Lung microvascular endothelial cell (primary cell): ENCODE measurements at places on chromosomes 16 and 17.
A peak's percentile ranks its signal among the peaks of the same experiment; 100 is the strongest.

GRCh38 chr16:22418826-22419225 is 44.4 kb upstream of the CDR2 start:
- no peak for DNase-seq

DNA sequence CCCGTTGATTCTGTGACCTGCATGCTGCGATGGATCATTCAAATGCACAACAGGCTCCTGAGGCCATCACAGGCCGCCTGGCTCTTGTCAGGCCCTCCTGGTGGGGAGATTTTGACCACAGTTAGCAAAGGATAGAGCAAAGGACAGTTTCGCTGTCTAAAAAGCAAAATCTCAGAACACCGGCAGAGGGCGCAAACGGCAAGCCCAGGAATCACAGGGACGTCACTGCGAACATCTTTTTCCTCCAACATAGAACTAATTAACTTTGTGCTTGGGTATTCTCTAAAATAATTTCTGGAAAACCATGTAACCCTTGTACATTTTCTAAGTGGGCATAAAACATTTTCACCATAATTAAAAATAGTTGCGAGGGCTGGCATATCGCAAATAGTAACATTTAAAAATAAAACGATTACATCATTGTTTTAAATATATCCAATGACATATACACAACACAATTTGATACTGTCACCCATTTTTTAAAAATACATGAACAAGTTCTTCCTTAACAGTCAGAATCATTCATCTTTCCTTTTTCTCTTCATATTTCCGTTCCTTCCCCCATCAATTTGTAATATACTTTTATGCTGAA is 19.7 kb upstream of the SLC47A1 start:
- peak; percentile 82 for DNase-seq

- no peak for DNase-seq
These were observed 51.3 kb downstream of the HS3ST3B1 start for GRCh38 chr17:14352136-14352535.

DNA sequence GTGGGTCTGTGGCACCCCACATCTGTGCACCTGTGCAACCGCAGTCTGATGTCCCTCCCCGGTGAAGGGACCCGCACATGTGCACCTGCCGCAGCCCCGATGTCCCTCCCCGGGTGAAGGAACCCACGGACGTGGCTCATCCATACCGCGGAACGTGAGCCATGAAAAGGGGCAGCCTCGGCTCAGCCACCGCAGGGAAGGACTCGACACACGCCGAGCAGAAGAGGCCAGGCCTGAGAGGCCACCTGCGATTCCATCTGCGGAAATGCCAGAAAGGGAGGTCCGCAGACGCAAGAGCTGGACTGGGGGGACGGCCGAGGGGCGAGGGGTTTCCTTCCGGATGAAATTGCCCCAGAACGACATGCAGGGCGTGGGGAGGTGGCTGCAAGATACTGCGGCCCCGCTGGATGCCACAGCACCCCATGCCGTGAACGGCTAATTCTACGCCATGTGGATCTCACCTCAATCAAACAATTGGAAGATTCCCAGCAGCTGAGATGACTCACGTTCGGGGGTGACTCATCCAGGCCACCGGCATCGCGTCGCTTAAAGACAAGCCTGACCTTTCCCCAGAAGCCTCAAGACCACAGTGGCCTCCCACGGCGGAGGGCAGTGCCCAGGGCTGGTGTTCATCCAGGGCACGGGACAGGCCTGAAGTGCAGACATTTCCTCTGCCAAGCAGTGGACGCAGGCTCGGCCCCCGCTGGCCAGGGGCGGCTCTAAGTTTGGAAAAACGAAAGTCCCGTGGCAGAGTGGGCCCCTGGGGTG is 21.0 kb downstream of the SOX8 start:
- DNase-seq, result peak; percentile 88

DNA sequence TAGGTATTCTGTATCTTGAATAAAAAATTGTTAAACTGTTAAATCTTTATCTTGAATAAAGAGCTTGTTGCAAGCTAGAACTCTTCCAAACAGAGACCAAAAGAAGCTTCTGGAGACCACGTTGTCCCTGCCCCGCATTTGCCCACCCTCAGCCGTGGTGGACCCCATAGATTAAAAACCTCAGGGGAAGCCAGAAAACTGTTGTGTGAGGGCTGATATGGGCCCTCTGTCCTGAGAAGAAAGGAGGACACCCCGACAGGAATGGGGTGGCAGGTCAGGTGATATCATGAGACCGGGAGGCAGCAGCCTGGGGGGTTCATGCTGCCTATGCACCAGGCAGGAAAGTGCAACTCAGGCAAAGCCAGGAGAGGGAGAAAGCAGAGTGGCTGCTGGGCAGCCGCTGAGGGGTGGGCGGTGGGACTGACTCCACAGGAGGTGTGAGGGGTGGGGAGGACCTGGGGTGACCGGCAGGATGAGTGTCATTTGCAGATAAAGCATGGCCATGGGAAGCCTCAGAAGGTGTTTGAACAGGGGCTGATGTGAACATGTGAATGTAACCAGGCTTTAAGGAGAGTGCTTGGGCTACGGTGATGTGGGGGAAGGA is 147.8 kb downstream of the IRF8 start:
- DNase-seq, result no peak

DNA sequence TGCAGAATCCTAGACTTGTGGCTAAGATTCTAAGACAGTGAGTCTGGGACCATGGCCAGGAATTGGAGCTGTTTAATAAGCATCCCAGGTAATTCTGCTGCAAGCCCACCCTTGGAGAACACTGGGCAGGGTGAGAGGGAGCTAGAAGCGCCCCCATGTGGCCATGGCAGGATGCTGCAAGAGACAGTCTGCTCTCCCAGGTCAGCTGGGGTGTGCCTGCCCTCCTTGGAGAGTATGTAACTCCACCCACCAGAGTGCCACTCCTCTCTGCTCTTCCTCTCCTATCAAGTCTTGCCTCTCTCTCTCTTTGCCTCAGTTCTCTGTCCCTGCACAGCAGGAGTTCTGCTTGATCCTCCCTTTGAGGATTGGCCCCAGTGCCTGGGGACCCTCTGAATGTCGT is 14.9 kb downstream of the RCVRN start:
- DNase-seq, result no peak

- DNase-seq, result peak; percentile 16
These were observed 7.7 kb upstream of the TMEM92 start for GRCh38 chr17:50266384-50267073.
